T-helper 9 cell (primary cell): ENCODE measurements at places on chromosomes 4 and X.

DNA sequence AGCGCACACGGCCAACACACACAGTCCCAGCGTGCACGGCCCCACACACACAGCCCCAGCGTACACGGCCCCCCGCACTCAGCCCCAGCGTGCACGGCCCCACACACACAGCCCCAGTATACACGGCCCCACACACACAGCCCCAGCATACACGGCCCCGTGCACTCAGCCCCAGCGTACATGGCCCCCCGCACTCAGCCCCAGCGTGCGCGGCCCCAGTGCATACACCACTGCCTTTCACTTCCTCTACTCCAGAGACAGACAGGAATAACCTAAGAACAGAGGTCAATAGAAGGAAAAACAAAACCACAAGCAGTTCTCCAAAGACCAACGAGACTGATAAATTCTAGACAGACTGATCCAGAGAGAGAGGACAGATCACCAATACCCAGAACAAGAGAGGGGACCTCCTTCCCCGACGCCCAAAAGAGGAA lies 17.1 kb downstream of the GAK start:
- DNase-seq = no peak

DNA sequence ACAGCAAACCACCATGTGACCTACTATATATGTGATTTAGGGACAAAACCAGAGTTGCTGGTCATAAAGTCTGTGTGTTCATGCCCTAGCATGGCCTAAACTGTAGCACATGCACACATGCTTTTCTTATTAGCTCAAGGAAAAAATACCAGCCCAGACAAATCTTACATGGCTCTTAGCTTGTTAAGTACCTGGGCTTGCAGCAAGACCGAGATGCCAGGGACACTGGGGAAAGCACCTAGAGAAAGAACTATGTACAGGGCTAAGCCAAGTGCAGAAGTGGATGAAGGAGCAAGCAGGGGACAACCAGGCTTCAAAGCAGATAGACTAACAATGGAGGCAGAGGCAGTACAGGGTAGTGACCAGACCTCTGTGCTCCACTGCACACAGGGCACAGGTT lies 3.4 kb upstream of the GABRE start:
- DNase-seq = no peak

DNA sequence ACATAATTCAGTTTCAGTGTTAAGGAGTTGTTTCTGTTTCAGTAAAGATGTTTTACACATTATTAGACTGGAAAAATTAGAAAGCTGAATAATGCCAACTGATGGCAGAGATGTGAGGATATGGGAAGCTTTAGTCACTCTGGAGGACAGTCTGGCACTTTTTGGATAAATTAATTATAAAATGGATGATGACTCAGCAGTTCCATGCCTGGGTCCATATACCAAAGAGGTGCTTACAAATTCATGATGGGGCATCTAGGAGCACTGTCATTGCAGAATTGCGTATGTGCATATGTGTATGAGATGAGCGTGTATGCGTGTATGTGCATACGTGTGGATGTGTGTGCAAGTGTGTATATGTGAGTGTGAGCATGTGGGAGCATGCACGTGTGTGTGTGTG lies 31.2 kb upstream of the ANKRD50 start:
- no peak for DNase-seq

DNA sequence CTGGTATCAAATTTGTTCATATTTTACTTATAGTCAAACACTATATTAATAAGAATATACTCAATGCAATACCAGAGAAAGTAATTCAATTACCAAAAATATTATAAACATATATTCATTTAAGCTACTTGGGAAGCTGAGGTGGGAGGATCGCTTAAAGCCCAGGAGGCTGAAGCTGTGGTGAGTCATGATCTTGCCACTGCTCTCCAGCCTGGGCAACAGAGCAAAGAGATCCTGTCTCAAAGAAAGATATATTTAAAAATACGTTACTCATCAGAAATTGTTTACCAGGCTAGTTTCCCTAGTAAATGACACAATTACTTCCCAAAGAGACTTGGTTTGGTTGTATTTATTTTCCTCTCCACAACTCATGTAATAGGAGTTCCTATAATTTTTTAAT lies 433.6 kb downstream of the GASK1B start:
- DNase-seq = no peak

GRCh38 chrX:71618303-71618721 lies at the start of gene CXCR3:
Gene CXCR3, minus strand, starts transcription at chrX:71618511. Its CDS starts 62 bp downstream, at chrX:71618449.
- peak; percentile 43 for DNase-seq
